ENCODE measurements at places on chromosomes 1 and 21. TPM values are rescaled to one million over a fixed set of nuclear protein-coding genes. Genes with fewer than 3 reads are reported as not detected.

DNA sequence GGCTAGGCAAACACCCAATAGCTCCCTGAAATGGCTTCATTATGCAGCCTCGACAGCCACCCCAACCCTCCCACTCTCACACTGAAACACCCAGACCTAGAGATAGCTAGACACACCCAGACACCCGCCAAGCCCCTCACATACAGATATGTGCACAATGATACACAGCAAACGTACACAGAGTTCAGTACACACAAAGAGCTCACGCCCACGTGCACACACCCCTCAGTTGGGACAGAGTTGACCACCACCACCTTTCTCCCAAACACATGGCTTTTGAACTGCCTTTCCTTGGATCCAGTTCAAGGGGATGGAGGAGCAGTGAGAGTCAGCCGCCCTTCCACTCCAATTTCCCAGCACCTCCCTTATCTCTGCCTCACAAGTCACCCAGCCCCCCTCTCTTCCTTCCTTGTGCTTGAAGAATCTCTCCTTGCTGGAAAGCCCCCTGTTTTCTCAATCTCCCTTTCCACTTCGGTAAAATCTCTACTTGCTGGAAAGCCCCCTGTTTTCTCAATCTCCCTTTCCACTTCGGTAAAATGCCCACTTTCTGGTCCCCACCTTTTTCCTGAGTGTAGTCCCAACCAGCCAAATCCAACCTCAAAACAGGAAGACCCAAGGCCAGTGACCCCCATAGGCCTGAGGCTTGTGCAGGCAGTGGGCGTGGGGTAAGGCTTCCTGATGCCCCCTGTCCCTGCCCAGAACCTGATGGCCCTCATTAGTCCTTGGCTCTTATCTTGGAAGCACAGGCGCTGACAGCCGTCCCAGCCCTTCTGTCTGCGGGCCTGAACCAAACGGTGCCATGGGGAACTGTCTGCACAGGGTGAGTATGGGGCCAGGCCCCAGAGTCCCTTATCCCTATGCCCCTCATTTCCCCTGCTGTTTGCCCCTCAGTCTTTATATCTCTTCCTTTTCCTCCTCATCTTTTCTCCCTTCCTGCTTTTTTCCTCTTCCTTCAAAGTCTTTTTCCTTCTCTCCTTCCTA, at the start of gene ACKR1:
TSS of gene ACKR1 (plus strand) at position 715 of the 981 bp plus-strand sequence. CDS start at position 800, 85 bp downstream.
- no peaks in the 10 kb centered on the region for H3K36me3 ChIP-seq
- no peak within 1 kb of the TSS for H3K4me3 ChIP-seq
- no peak for DNase-seq
- no peaks in the 10 kb centered on the region for H3K4me1 ChIP-seq
- H3K27me3 ChIP-seq = peaks cover 7% of the 10 kb centered on the region

GRCh38 chr1:2623571-2624337, 9.1 kb downstream of the MMEL1 start:
- DNase-seq = no peak
- H3K4me1 ChIP-seq = no peaks in the 10 kb centered on the region
- H3K27me3 ChIP-seq = peaks cover 8% of the 10 kb centered on the region
- no peak overlapping the region for H3K4me3 ChIP-seq

DNA sequence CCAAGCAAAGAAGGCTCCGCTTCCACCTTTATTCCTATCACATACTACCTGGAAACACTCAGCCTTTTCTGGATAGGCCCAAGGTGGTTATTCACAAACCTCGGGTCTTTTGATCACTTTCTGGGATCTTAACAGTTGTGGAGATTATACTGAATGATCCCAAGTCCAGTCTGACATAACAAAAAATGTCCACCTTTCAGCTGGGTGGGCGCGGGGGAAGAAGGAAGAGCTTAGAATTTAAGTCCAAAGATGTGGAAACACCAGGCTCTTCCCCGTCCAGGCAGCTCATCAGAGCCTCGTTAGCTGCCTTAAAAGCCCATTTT, 338 bp upstream of the C1orf53 start:
- peak overlapping the region; percentile 61 for H3K4me3 ChIP-seq
- DNase-seq = no peak
- H3K27ac ChIP-seq = peak overlapping the region; percentile 84
- H3K27me3 ChIP-seq = no peaks in the 10 kb centered on the region

- no peaks in the 10 kb centered on the region for H3K36me3 ChIP-seq
- H3K27me3 ChIP-seq = no peaks in the 10 kb centered on the region
- no peaks in the 10 kb centered on the region for H3K4me1 ChIP-seq
- no peak overlapping the region for H3K4me3 ChIP-seq
- DNase-seq = peak; percentile 62
Observed at GRCh38 chr1:212470059-212470458, 37.3 kb downstream of the NENF start.

The FABP3 gene
- 25.0 TPM for total RNA-seq

The HES3 gene
- total RNA-seq = not detected

The XCL2 gene
- not detected for total RNA-seq

The C1orf146 gene
- total RNA-seq = not detected

The CORT gene
- 1.1 TPM for total RNA-seq
